ENCODE measurements at places on chromosomes 16 and 17. TPM values are rescaled to one million over a fixed set of nuclear protein-coding genes. Genes with fewer than 3 reads are reported as not detected.

Gene GPR179
- not detected for total RNA-seq

Gene IGFBP4
- 111 TPM for total RNA-seq

Gene RAPGEFL1
- 1.9 TPM for total RNA-seq

Gene NEUROD2
- total RNA-seq = not detected

Gene MT4
- not detected for total RNA-seq

Gene DVL2
- total RNA-seq = 41.9 TPM

Gene ADORA2B
- total RNA-seq = 21.1 TPM

Gene TMEM204
- 53.5 TPM for total RNA-seq

Gene TEKT1
- not detected for total RNA-seq

Gene EVI2B
- 7.1 TPM for total RNA-seq

Gene TLE7
- not detected for total RNA-seq

Gene KRTAP9-2
- total RNA-seq = not detected

Gene CRLF3
- total RNA-seq = 20.5 TPM

Gene MGAT5B
- 1.1 TPM for total RNA-seq

Gene MYH13
- not detected for total RNA-seq

Gene PRSS33
- not detected for total RNA-seq

Gene KRTAP4-16
- not detected for total RNA-seq

Data from mammary microvascular endothelial cell (primary cell).